Thoracic aorta (tissue), 2 donors: ENCODE measurements at places on chromosomes 12 and 14. TPM values are rescaled to one million over a fixed set of nuclear protein-coding genes. Genes with fewer than 3 reads are reported as not detected.
A peak's percentile ranks its signal among the peaks of the same experiment; 100 is the strongest.

BIN2 gene
- 11.9 TPM for total RNA-seq

FGF6 gene
- not detected for total RNA-seq

GRCh38 chr14:36167431-36167830 is 9.1 kb downstream of the PTCSC3 start:
- H3K36me3 ChIP-seq: no peaks in the 10 kb centered on the region
- no peaks in the 10 kb centered on the region for H3K4me1 ChIP-seq
- H3K27ac ChIP-seq: no peak overlapping the region
- no peak for DNase-seq
- no peak overlapping the region for H3K4me3 ChIP-seq
- H3K27me3 ChIP-seq: no peaks in the 10 kb centered on the region

DNA sequence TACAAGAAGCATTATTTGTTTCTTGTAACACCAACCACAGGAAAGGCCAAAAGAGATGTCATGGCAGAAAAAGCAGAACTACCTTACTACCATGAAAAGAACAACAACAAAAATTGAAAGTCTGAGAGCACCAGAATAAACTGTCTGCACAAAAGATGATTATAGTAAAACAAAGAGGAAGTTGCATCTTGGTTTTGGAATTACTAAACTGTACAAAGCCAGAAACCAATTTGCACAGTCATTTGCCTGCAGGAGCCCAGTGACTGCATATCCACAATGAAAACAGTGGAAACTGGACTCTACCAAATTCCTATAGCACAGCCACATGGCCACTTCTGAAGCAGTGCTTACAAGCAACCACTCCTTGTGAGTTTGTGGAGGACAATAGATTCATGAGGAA is 276.2 kb downstream of the SSPN start:
- H3K4me3 ChIP-seq: no peak overlapping the region
- H3K4me1 ChIP-seq: no peaks in the 10 kb centered on the region
- no peaks in the 10 kb centered on the region for H3K27me3 ChIP-seq
- no peak overlapping the region for H3K27ac ChIP-seq
- DNase-seq: no peak

GRCh38 chr14:90397425-90398314 is 841 bp downstream of the CALM1 start:
- DNase-seq: no peak
- peak overlapping the region; percentile 97 for H3K4me3 ChIP-seq
- no peaks in the 10 kb centered on the region for H3K27me3 ChIP-seq
